ENCODE measurements at places on chromosomes 4 and X.

- no peak for DNase-seq
Measured at GRCh38 chrX:138986866-138987265, 275.3 kb upstream of the FGF13 start.

- no peak for DNase-seq
Measured at GRCh38 chr4:99447079-99447478, 11.9 kb upstream of the ADH7 start.

GRCh38 chr4:84780719-84781118, 185.8 kb downstream of the WDFY3 start:
- no peak for DNase-seq

DNA sequence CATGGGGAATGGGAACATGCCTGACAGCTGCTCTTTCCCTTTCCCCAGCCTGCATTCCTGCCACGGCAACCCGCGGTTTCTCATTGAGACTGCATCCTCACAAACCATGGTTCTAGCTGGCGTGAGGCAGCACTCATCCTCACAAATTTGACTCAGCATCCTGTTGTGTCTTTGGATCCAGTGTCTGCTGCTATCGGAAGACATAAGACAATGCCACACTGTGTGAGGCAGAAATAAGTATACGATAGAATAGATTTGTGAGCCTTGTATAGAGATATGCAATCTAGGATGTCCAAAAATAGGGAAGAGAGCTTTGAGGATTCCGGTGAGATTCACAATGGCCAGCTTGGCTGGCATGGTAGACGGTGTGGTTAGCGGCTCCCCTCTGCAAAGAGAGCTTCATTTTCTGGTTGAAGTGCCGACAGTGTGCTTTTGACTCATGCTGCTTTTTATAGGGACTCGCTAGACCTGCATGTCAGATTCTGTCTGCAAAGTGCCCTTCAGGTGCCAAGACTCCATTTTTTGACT, 161.3 kb upstream of the PSAPL1 start:
- no peak for DNase-seq

GRCh38 chr4:95867919-95868318, 28.0 kb downstream of the PDHA2 start:
- no peak for DNase-seq

GRCh38 chr4:24209131-24209530, 319.3 kb upstream of the PPARGC1A start:
- no peak for DNase-seq

DNA sequence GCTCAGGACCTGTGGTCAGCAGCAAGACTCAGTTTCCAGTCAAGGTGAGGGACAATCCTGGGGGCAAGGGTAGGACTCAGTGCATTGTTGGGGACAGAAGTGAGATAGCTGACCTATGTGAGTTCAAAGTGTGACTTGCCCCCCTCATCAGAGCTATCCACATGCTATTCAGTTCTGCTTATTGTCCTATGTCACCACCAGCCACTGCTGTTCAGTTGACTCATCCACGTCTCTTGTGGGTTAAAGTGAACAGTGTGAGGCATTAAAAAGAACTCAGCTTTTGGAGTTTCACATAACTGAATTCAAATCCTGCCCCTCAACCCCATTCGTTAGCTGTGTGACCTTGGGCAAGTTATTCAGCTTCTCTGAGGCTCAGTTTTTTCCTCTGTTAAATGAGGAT, 4.4 kb upstream of the APLN start:
- DNase-seq = no peak

GRCh38 chr4:149409555-149409962, 406.1 kb downstream of the IQCM start:
- DNase-seq = no peak

DNA sequence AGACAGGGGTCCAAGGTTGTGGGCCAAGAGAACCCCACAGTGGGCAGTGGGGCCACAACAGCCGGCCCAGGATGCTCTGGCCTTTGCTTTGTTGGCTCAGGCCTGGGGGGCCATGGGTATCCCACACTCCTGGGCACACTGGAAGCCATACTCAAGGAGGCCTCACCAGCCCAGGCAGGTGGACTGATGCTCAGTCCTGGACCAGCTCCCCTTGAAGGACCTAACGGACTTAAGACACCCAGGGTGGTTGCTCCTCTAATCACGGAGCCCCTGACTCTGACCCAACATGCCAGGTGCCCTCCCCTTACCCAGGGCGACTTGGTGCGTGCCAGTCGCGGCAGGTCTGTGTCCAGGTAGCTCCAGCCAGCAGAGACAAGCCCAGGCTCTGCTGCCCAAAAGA, 50.8 kb downstream of the ZFYVE28 start:
- no peak for DNase-seq

DNA sequence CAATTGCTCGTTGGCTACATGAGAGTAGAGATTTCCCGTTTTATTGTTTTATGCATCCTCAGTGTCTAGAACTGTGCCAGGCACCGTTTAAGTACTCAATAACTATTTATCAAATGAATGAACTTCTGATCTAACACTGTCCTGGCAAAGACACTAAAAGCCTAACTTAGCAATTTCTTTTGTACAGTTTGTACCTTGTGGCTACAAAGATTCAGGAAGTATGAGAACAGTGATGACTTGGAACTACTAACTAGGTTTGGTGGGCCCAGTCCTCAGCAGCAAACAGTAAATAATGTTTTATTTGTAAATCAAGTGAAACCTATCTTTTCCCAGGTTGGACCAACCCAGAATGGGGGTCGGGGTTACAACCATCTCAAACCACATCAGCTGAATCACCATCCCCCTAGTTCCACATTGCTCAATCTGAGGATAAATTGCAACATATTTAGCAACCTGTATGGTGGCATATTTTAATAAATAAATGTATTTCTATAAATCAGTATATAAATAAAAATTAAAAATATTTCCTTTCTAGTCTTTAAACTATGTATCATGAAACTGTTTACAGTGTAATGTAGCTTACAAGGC, 12.3 kb upstream of the SCRG1 start:
- DNase-seq = no peak

- DNase-seq = no peak
Measured at GRCh38 chr4:159652871-159653270, 550.0 kb downstream of the RAPGEF2 start.

DNA sequence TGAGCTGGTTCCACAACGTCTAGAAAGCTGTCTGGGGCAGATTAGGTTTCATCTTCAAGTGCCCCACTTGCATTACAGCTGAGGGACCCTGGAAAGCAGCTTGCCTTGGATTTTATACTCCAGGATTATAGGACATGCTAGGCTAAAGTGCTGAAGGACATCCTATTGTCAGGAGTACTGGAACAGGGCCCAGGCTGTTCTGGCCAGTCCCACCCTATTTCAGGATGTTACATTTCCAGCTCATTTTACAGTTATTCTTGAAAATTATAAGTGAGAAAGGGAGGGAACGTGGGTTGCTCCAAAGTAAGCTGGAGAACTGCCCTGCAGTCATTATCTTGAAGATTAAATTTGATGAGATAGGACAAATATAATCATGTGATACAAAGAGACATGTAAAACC, 71.0 kb upstream of the UGT8 start:
- no peak for DNase-seq

DNA sequence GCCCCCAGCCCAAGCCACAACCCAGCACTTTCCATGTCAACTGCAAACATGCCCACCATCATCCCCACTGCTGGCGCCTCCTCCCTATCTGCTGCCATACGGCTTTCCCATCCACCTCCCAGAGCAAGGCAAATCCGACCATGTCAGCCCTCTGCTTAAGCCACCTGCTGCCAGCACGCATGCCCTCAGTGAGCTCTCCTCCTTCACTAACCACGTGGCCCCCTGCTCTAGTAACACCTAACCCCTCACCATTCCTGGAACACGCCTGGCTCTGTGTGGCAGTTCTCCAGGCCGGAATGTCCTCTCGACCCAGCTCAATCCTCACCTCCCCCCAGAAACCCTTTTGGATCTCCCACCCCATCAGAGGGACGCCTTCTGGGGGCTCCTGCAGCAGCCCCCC, 17.4 kb downstream of the BCAP31 start:
- DNase-seq = no peak

DNA sequence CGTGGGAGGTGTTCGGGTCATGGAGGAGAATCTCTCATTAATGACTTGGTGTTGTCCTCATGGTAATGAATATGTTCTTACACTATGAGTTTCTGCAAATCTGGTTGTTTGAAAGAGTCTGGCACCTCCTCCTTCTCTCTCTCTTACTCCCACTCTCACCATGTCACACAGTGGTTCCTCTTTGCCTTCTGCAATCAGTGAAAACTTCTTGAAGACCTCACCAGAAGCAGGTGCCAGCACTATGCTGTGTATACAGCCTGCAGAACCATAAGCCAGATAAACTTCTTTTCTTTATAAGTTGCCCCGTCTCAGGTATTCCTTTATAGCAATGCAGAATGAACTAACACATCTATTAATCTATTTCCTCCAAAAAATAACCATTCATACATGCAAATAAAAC, 275.0 kb downstream of the ANTXR2 start:
- DNase-seq = no peak

GRCh38 chrX:153864101-153864500, 21.9 kb downstream of the L1CAM start:
- no peak for DNase-seq

- DNase-seq = no peak
Measured at GRCh38 chrX:15146515-15146914, 123.4 kb downstream of the ASB9 start.

DNA sequence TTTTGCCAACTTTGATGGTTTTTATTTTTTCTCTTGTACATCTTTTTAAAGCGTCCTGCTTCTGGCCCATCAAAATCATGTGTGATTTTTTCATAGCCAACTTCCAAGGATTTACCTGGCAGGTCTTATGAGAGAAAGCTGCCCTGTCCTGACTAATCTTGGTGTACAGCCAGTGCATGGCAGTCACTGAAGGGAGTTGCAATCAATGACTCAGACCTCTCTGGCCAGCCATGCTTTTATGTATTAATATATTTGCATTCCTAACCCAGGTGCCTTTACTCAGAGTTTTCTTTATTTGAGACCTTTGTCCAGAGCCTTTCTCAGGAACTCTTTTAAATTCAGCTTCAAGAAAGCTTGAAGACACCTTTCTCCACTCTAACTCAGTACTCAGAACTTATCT, 691.5 kb upstream of the HTR2C start:
- DNase-seq = no peak
